ENCODE measurements at places on chromosomes 6 and 20.

- peak; percentile 67 for DNase-seq
These were observed 1.3 kb upstream of the FNDC11 start for GRCh38 chr20:63552481-63553249.

DNA sequence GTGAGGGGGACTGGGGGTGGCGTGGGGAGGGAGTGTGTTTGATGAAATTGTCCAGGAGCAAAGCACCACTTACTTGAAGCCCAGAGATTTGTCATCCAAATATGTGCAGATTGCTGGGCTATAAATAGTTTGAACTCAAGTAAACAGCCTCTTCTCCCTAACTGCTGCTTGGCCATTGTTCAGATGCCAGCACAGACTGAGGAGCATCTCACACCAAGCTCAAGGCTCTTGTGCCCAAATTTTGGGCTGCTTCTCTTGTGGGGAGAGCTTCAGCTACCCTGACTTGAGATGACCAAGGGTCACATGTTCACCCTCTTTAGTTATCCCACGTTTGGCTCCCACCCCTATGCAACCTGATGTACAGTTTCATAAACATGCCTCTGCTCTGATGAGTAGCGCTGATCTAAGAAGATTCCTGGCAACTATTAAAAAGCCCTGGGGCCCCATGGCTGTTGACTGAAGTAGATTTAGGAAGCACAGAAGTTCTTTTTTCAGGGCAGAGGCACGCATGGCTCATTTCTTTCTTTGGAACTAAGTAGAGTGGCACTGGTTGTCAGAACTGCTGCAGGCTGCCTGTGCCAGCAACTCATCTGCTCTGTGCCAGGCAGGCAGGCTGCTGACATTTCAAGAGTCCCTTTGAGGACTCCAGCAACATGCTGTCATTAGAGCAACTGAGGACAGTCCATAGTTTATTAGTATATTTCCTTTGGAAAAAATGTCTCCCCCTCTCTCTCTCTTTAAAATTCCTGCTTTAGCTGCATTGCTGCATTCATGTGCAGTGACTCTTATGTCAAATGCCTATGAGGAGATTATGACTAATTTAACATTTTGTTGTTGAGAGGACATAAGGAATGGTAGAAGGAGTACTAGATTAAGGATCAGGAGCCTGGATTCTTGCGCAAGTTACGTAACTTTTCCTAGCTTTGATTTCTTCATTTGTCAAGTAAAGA is 9.6 kb upstream of the PKIG start:
- DNase-seq = no peak

DNA sequence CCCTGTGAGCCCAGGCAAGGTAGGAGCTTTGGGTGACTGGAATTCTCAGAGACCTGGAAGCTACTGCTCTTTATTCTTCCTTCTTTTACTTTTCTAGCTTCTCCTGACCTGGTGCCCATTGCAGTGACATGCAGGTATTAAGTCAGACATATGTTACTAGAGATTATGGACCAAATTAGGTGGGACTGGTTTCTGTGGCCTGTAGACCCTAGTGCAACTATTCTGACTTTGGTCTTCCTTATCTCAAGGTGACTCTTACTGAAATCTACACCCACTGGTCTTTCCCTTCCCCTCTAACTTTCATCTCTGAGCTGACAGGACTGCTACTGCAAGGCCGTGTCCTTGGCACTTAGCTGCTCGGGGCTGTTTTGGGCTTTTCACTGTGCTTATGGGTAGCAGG is 24.4 kb upstream of the TMEM217 start:
- DNase-seq = no peak

DNA sequence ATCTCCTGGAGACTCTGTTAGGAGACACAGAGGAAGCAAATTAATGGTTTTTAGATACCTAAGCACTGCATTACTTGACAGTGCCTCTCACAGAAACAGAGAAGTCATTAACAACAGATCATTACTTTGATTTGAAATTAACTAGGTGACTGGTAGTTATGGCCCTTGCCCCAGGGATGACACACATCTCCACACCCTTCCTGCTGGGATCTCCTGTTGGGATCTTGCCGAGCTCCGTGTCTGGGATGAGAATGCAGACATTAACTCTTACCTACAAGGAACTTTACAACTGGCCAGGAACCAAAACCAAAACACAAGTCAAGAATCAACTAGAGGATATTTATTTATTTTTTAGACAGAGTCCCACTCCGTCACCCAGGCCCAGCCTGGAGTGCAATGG is 2.2 kb upstream of the PRELID3B start:
- no peak for DNase-seq

DNA sequence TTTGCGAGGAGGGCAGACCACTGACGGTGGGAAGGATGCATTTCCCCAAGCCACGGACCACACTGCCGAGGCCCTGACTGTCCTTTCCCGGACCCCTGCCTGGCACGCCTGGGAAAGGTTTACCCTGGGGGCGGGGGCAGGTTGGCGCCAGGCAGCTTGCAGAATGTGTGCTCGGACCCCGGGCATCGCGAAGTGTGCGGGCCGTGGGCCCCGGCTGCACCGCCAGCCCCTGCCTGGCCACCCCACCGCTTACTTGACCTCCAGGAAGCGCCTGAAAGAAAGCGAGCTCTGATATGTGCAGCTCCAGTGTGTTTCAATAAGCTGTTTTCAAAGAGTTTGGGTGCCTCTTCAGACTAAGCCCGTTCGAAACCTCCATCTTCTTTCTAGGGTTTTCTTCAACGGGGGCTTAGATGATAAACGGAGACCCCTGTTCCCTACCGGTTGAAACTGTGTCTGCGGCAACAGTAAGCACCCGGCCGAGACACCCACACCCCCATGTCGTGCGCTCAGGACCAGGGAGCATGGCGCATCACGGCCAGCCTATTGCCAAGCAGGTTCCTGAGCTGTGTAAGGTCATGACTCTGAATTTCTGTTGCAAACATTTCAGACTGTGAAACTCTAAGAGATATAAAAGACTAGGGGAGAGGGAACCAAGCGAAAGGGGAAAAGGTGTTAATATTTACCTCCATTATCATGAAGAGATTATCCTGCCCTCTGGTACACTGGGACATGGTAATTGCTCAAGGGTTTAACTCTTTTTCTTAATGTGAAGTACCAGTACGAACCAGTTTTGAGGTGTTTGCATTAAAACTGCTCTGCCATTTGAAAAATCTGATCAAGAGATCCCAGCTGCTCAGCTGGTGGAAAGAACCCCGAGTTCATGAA is 231.2 kb upstream of the FOXQ1 start:
- DNase-seq = no peak

DNA sequence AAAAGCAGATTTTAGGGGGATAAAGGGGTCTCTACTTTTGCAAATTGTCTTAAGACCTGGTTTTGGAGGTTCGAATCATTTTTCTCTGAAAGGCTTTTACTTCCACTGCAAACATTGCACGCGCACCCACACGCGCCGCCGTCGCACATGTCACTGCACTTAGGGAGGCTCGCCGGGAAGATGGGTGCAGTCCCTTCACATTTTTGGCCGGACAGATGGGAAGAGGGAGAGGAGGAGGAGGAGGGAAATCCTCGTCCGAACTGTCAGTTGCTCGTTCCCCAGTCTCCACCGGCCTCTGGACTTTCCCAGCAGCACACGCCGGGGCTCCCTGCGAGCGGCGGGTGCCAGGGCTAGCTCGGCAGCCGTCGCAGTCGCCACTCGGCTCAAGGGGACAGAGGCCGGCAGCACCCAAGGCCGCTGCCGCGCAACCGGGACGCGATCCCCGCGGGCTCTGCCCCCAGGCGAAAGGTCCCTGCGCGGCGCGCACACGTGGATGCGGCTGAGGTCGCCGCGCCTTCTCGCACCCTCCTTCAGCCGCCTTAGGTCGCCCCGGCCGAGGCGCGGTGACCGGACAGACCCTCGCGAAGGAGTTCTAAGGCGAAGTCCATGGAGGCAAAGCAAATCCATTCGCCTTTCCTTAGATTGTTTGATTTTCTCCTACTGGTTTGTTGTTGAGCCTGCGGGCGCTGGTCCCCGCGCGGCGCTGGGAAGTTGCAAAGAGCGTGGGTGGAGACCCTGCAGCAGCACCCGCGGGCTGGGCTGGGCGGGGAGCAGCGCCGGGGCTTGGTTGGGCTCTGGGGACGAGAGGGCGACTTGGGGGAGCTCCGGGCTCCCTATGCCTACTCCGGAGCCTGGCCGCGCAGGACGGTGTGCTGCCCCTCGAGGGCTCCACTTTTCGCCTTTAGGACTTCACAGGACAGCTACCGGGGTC is 1.2 kb downstream of the MYB start:
- peak; percentile 60 for DNase-seq

GRCh38 chr20:48338717-48339116 is 489.1 kb downstream of the PREX1 start:
- no peak for DNase-seq

DNA sequence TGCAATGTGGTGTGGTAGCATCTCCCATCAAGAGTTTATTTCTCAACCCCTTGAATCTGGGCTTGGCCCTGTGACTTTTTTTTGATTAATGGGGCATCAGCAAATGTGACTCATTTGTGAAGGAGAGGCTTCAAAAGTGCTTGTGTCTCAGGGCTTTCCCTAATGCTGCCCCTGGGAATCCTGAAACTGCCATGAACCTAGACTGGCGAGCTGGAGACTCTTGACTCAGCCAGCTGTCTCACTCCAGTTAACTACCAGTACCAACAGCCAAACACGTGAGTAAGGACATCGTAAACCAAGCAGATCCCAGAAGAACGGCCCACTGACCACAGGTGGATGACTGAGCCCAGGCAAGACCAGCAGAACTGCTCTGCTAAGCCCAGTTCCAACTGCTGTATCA is 72.8 kb upstream of the ADTRP start:
- no peak for DNase-seq

DNA sequence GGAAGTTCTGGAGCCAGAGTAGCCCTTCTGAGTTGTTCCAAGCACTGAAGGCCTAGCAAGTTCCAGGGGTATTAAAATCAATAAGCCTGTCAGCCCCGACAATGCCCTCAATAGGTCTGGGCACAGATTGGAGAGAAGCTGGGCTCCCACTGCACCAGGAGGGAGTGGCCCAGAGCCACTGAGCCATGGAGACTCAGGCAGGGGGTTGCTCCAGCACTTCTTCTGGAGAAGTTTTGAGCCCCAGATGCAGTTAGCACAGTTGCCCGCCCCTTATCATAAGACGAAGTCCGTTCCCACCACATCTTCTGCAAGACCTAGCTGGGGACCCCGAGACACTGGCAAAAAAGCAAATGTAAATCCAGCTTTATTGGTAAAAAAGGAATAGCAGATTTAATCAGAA is 13.0 kb downstream of the DEFB132 start:
- no peak for DNase-seq

GRCh38 chr6:36612101-36612625 is 18.0 kb downstream of the SRSF3 start:
- peak; percentile 62 for DNase-seq

GRCh38 chr6:85368631-85369030 is 81.3 kb upstream of the NT5E start:
- no peak for DNase-seq

DNA sequence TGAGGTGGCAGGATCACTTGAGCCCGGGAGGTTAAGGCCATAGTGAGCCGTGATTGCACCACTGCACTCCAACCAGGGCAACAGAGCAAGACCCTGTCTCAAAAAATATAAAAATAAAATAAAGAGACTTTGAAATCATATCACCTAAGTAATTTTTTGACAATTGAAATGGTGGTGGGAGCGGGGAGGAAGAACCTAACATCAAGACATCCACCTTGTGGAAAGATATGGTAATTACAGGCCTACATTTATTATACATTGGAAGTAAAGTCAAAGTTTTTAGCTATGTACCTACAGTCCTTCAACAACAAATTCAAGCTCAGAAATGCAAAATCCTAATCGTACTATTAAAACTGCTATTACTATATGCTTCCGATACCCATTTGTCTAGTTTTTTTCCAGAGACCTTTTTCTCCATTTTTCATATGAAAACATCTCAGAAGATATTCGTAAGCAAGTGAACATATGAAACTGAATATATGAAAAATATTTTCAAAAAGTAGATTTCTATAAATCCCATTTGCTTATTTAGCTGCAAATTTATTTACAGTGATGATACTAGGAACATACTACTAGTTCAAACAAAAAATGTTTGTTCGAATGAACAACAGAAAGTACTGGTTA is 83.3 kb downstream of the SYCP2 start:
- peak; percentile 74 for DNase-seq

DNA sequence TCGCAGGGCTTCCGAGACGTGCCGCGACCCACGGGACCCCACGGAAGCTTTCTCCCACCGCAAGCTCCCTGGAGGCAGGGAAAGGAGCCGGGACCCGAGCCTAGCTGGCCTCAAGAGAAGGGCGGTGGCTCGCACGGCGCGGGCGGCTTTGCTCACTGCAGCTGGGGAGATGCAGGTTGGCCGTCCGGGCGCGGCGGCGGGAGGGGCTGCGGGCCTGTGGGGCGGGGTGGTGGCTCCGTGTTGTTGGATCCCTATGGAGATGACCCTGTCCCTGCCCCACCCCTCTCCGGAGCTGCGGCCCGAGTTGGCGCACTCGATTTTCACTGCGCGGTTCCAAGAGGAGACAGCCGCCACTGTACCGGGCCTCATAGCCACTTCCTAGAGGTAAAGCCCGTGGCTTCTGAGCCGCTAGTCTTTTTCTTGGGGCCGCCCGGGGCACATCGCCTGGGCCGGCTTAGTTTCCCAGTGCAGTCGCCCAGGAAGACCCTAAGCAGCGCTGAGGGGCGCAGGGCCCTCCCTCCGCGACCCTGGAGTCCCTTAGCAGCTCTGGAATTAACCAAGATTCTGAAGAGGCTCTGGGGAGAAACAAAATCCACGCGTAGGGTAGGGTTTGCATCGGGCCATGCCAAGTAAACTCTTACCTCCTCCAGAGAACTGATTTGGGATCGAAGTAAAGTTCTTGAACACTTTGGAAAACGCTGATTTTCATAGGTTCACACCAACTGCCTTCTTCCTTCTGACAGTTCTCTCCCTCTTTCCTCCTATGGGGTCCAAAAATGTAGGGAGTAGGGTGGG is at the start of gene ECT2L:
ECT2L (plus strand) TSS at position 279 of the 795 bp plus-strand sequence. CDS start 17,188 bp downstream, outside the sequence.
- DNase-seq = no peak

GRCh38 chr6:77425216-77425615 is 38.1 kb downstream of the HTR1B start:
- DNase-seq = no peak

DNA sequence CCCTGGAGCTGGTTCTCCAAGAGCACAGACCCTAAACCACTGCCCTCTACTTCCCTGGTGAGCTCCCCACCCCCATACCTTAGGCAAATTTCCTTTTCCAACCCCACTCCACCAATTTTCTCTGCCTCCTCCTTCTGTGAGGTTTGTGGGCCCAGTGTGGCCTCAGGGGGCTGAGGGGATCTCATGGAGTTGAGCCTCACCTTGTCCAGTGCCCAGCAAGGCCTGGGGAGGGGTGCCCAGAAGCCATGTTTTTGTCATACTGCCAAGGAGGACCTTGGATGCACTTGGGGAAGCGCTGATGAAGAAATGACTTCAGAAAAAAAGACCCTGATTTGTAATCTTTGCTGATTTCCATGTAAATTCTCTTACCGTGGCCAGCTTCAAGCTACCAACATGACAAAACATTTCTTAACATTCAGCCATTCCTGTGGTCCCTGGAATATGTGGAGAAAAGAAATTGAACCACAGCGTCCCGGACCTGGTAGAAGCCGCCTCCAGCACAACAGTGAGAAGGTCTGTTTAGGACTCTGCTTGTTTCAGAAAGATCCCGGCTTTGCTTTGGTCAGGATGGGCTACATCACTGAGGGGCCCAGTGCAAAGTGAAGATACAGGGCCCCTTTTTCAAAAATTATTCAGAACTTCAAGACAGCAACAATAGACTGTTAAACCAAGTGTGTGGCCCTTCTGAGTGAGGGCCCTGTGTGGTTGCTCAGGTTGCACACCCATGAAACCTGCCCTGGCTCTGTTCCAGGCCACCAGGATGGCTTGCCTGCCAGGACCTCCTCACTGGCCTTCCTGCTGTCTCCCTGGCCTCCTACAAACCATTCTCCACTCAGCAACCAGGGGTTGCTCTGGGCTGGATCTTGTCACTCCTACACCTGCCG is 52.5 kb downstream of the CHMP4B start:
- DNase-seq = no peak

Data from NCI-H2171 treated with DMSO at 0.1 percent for 48 hours (cell line).